ENCODE measurements at places on chromosomes 6 and 20.

DNA sequence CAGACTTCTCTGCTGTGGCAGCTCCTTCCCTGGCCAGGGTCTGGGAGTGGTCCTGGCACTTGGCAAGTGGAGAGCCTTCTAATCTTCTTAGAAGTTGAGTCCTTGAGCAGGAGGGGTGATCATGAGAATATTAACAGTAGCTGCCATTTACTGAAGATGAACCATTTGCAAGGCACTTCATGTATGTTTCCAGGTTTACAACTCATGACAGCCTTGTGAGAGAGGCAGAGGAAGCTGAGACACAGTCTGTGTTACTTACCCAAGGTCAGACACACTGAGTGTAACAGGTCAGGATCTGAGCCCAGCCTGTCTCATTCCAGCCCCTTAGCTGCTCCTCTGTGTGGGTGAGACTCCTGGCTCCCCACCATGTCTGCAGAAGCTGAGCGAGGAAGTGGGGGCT lies 45.5 kb upstream of the SRF start:
- DNase-seq = no peak

GRCh38 chr20:53635221-53635620 lies 41.6 kb upstream of the ZNF217 start:
- DNase-seq = no peak

DNA sequence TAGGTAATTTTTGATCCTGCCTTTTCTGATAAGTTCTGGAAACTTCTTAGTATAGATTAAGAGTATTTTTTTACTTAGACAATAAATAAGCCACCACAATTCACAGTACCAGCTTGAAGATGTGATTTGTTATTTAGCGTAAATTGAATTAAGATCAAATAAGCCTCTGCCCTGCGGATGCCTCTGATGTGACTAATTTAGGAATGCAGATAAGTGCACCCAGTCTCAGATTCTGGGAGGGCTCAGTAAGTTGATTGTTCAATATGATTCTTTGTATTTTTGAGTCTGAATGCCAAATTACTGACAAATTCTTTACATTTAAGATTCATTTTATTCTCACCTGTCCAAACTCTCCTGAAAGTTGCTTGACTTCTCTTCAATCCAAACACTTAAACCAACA lies 147.5 kb downstream of the THBS2 start:
- no peak for DNase-seq

DNA sequence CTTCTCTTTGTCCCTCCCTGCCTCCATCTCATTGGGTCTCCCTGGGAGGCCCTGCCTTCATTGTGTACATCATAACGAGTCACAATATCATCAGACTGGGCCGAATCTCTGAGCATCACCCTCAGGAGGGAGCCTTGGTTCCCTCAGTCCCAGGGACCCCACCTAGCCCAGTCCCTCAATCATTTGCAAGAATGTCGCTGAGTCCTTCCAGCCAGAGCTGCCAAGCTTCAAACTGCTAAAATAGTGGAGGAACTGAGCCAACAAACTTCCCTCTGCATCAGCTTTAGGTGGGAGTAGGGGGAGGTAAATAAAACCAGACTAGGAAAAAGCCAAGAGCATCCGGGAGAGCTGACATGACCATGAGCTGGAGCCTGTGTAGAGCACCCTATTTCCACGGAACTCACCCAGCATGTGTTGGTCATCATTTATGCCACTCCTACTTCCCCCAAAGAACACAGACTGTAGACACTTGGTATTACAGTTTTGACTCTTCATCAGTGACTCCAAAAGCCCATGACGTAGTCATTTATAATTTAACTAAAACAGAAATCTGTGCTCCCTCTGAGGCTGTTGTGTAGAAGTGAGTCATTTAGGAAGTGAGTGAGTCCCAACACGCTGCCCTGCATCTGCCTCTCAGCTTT lies 28.8 kb upstream of the IL17A start:
- no peak for DNase-seq

GRCh38 chr6:53568776-53569616 lies 24.1 kb upstream of the GCLC start:
- no peak for DNase-seq

GRCh38 chr20:3887876-3888620 lies 1.1 kb upstream of the PANK2 start:
- no peak for DNase-seq

DNA sequence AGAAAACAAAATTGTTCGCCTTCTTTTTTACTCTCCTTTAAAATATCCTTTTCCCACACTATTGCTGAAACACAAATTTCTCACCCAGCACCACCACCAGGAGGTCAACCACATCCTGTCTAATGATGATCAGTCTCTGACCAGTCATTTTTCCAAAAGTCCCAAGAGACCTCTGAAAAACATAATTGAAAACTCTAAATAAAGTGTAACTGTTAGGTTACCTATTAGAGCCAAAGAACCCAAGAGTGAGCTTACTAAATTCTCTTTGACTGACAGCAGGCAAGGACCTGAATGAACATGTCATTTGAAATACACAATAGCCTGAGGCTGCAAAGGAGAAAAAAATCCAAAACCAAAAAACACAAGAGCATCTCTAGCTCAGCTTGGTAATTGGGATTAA lies 735.4 kb downstream of the CBLN4 start:
- DNase-seq = no peak

DNA sequence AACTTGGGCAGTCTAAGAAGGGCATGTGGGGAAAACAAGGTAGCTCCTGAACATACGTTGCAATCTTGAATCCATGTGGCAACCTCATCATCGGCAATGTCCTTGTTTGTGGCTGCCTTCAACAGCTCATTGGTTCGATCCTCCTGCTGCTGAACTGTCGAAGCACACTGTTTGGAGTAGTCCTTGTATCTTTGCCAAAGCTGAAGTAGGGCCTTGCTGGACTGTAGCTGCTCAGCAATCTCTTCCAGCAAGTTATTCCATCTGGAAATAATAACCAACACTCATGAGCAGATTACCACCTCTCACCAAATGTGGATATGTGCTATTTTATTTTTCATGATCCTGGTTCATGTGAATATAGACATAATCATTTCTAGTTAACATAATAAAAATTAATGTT lies 413.3 kb downstream of the ESR1 start:
- no peak for DNase-seq

DNA sequence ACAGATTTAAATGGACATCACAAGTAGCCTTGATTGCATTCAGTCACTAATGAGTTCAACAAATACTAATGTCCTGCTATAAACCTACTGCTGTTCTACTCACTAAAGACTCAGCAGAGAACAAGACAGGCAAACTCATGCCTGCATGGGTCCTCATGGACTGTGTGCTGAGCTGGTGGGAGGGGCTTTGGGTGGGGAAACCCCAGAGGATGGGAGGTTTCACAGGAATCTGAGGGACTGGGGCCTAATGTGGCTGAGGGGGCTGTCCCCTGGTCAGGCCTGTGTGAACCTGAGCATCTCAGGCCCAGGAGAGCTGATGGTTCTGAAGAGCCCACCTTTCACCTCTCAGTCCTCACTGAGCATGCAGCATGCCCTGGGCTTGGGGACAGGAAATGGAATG lies 1.4 kb downstream of the CST8 start:
- DNase-seq = no peak

GRCh38 chr6:121645100-121645745 lies 209.8 kb downstream of the GJA1 start:
- DNase-seq = no peak

DNA sequence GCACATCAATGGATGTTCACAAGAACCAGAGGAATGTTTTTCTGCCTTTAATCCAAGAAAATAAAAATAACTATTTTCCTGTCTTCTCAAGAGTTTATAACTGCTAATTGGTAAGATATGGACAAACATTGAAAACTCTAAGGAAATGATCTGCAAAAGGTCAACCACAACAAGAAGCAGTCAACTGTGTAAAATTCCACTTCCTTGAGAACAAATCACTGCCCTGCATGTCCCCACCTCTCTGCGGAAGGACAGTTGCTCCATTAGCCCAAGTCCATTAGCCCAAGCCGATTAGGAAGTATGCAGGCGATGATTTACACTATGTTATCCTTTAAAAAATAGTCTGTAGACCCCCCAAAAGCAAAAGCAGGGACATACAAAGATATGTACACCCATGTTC lies 27.6 kb downstream of the SLC22A23 start:
- DNase-seq = no peak

GRCh38 chr20:48314925-48315592 lies 512.7 kb downstream of the PREX1 start:
- DNase-seq = no peak

GRCh38 chr6:17291778-17292177 lies 10.6 kb downstream of the RBM24 start:
- DNase-seq = no peak

- DNase-seq = no peak
Observed at GRCh38 chr20:22232923-22233322, 351.4 kb downstream of the FOXA2 start.

GRCh38 chr6:79257381-79258205 lies 23.1 kb upstream of the HMGN3 start:
- DNase-seq = no peak

DNA sequence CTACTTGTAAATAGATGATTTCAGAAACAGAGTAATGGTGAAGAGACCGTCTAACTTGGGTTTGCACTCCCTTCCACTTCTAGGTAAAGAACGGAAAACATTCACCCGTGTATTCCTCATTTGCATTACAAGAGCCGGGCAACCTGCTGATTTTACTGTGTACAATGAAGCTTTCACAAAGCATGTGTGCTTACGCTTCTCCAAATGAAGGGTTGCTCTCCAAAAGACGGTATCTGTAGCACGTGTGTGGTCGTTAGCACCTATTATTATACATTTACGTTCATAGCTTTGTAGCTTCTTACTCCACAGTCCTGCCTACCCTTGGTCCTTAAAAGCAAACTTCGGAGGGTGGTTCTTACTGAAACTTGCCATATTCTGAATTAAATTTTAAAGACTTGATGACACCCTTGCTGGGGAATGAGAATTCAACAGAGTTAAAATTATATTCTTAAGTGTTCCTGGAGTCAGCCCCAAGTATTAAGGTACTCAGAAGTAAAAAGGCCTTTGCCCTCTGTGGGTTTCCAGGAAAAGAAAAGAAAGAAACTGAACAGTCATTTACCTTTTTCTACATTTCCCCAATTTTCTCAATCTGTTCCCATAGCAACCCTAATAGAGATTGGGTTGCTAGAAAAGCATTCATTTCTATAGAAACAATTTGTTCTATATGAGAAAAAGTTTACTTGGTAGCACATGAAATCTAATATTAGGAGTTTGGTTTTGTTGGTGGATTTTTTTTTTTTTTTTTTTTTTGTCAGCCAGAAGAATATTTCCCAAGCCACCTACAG lies 61.9 kb upstream of the KCNG1 start:
- DNase-seq = no peak

GRCh38 chr6:54817236-54817635 lies 29.3 kb upstream of the FAM83B start:
- no peak for DNase-seq

DNA sequence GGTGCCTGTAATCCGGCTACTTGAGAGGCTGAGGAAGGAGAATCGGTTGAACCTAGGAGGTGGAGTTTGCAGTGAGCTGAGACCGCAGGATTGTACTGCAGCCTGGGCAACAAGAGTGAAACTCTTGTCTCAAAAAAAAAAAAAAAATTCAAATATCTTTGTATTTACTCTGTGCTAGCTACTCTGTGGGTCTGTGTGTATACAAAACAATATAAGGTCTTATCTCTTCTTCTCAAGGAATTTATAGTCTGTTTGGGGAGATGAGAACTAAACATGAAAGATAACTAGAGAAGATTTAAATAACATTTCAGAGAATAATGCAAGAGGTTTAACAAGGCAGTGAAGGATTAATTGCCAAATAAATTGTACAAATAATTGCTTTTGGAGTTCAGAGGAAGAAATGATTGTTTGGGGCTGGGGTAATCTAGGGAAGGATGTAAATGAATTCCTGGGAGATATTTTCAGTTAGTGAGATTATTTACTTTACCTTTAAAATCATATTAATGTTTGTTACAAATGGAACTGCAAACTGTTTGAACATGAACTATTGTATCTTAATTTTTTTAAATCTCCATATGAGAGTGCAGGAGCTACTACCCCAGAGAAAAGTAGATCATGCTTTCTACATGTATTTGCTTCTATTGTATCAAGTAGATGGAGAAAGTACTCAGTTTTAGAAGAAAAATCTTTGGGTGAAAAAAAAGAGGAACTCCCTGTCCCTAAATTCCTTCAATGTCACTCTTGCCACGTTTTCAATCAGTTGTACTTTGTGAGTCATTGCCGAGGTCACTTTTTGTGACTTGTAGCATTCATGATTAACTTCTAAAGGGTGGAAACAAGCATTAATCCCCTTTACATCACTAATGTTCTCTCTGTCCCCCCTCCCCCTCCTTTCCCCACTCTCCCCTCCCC lies 39.0 kb downstream of the NCOA3 start:
- no peak for DNase-seq

- no peak for DNase-seq
Observed at GRCh38 chr20:36182604-36183154, 28.1 kb downstream of the EPB41L1 start.

DNA sequence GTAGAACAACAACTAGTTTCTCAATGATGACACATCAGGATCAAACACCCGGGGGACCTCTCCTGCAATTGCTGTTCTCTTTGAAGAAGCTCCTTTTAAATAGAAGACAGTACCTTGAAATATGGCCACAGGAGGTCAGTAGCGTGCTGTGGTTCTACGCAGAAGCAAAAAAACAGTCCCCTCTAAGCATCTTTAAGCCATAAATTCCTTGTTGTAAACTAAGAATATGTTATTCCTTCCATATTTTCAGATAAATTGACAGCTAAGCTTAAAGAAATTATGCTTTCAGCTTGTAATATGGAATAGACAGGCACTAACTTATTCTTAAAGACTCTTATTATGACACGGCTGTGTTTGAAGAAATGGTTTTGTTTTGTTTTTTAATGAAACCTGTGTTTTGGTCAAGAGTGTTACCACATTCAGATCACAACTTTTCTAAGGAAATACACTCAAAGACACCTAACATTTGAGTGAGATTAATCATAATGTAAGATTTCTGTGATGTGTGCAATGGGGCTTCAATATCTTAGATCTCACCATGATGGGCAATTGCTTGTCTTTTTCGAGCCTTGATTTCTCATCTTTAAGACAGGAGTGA lies 49.7 kb upstream of the IL20RA start:
- peak; percentile 51 for DNase-seq

DNA sequence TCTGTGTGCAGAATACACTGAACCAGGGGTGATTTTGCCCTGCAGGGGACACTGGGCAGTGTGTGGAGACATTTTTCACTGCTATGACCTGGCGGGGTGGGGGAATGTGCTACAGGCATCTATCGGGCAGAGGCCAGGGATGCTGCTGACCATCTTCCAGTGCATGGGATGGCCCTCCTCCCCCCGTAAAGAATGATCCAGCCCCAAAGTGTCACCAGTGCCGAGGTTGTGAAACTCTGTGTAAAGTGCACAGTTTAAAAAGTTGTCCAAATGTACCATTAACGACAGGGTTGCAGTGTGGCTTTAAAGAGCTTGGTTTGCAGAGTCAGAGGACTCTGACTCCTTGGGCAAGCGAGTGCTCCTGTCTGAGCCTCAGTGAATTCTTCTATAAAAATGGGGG lies 72.1 kb downstream of the SULF2 start:
- no peak for DNase-seq

- no peak for DNase-seq
Observed at GRCh38 chr20:1304710-1305515, 24.0 kb downstream of the SDCBP2 start.
